Smooth muscle cell of bladder (primary cell): ENCODE measurements at places on chromosomes 1 and 21. TPM values are rescaled to one million over a fixed set of nuclear protein-coding genes. Genes with fewer than 3 reads are reported as not detected.

The TBX19 gene
- 0.43 and 0.74 TPM in 2 replicates for total RNA-seq

The ARHGEF10L gene
- 11.1 and 15.1 TPM in 2 replicates for total RNA-seq

The FLG2 gene
- under 0.01 TPM in 1 of 2 replicates, not detected in the other for total RNA-seq

The NR1I3 gene
- total RNA-seq = not detected in 2 replicates
